Activated T-helper 17 cell treated with anti-CD3 and anti-CD28 coated beads, Interleukin-2, amount 50 U/mL, for 72 hours (primary cell): ENCODE measurements at places on chromosomes 12 and 14. TPM values are rescaled to one million over a fixed set of nuclear protein-coding genes. Genes with fewer than 3 reads are reported as not detected.

DNA sequence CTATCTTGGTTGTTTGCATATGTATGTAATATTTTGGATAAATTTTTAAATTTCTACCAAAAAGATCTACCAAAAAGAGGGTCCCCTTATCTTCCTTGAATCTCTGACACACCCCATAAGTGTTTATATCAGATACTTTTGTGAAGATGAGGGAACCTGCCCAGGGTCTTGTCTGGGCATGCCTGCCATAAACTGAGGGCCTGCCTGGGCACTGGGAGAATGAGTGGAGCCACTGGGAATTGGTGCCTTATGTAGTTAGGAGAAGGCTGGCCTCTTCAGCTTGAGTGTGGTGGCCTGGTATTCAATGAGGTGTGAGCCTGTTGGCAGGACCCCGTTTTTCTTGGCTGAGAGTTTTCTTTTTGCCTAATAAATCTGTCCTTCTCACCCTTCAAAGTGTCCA lies 46.5 kb downstream of the OR9K2 start:
- H3K36me3 ChIP-seq: no peaks in the 10 kb centered on the region
- H3K4me3 ChIP-seq: no peak overlapping the region
- no peak for ATAC-seq
- peaks cover 21% of the 10 kb centered on the region for H3K27me3 ChIP-seq
- no peak overlapping the region for H3K27ac ChIP-seq
- no peaks in the 10 kb centered on the region for H3K4me1 ChIP-seq

DNA sequence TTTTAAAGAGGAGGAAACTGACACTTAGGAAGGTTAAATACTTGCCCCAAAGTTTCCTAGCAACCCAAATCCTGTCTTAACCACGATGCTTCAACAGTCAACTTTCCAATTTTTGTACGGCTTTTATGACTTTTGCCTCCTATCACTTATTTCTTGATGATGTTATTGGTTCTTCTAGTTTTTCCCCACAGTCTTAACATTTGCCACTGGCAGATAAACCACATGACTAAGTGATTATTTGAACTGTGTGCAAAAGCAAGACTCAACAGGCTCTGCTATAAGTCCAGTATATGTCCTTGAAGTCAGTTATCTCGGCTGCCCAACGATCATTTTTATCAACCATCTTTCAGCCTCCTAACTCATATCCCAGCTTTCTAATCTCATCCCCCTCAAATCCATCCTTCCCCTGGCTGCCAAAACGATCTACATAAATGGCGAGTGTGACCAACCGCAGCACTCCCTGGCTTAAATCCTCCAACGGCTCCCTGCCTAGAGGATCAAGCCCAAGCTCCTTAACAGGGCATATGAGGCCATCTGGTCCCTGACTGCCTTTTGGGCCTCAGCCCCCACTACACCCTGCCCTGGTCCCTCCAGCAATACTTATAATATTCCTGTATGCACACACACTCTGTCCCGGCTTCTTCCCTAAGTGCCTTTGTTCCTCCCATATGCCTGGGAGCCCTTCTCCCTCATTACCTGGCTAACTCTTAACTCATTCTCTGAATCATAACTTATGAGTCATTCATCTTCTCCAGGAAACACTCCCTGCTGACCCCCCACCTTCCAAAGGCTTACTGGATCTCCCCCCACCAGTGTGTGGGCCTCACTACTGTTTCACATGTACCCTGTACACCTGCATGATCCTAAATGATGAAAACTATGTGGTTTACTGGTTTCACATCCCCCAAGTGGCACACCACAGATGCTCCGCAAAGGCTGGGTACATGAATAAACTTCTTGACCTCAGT lies 8.8 kb downstream of the VPS37B start:
- no peaks in the 10 kb centered on the region for H3K27me3 ChIP-seq
- H3K27ac ChIP-seq: peak overlapping the region; percentile 69
- peak; percentile 74 for ATAC-seq
- H3K4me3 ChIP-seq: peak overlapping the region; percentile 80
- peaks cover 66% of the 10 kb centered on the region for H3K4me1 ChIP-seq
- no peaks in the 10 kb centered on the region for H3K36me3 ChIP-seq

- H3K4me3 ChIP-seq: peak overlapping the region; percentile 37
- no peaks in the 10 kb centered on the region for H3K27me3 ChIP-seq
- peaks cover 54% of the 10 kb centered on the region for H3K4me1 ChIP-seq
- ATAC-seq: peak; percentile 8
- H3K36me3 ChIP-seq: peaks cover 39% of the 10 kb centered on the region
- H3K27ac ChIP-seq: peak overlapping the region; percentile 76
Measured at GRCh38 chr14:68784978-68785533, 7.8 kb downstream of the ZFP36L1 start.

DNA sequence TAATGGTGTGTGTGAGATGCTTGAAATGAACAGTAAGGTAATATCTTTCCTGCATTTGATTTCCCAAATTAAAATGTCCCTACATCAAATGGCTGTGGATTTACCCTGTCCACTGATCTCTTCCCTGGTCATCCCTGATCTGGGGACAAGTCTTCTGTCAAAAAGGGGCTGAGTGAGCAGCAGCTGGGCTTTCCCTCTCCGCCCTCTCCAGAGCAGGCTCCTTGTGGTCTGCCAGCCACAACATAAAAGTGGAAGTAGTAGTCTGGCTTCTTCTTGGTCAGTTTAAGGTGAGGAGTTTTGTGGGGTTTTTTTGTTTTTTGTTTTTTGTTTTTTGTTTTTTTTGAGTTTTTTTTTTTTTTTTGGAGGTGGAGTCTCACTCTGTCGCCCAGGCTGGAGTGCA lies 25.2 kb upstream of the PLXNC1 start:
- H3K27me3 ChIP-seq: no peaks in the 10 kb centered on the region
- peak overlapping the region; percentile 92 for H3K27ac ChIP-seq
- H3K36me3 ChIP-seq: no peaks in the 10 kb centered on the region
- peak overlapping the region; percentile 75 for H3K4me3 ChIP-seq
- peak; percentile 39 for ATAC-seq

DNA sequence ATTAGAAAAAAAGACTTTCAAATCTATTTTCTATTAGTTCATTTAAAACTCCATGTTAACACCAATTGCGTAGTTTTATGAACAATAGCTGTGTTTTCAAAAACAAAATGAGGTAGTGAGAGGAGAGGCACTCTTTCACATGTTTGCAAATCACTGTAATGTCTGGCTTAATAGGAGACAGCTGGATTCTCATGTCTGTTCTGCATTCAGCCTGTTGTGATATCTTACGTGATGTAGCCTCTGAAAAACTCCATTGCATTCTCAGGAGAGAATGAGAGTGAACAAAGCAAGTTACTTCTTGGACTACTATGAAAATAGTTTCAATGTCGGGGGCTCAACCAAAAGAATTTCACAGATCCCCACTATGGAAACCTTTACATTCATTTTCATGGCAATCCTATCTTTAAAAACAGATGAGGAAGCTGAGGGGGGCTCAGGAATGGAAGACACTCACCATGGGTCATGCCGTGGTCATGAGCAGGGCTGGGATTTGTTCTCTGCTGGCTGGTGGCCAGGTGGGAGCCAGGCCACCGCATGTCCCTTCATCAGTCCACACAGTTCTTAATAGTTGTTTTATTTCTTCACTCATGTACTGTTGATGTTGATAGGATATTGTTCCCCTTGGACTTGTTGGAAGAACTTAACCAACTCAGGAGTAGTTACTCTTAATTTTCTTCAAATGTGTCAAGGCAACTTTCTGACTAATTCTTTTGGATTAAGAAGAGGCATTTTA lies 346.2 kb upstream of the FAR2 start:
- no peaks in the 10 kb centered on the region for H3K4me1 ChIP-seq
- no peak overlapping the region for H3K27ac ChIP-seq
- ATAC-seq: no peak
- H3K4me3 ChIP-seq: no peak overlapping the region
- H3K27me3 ChIP-seq: peaks cover 4% of the 10 kb centered on the region

DNA sequence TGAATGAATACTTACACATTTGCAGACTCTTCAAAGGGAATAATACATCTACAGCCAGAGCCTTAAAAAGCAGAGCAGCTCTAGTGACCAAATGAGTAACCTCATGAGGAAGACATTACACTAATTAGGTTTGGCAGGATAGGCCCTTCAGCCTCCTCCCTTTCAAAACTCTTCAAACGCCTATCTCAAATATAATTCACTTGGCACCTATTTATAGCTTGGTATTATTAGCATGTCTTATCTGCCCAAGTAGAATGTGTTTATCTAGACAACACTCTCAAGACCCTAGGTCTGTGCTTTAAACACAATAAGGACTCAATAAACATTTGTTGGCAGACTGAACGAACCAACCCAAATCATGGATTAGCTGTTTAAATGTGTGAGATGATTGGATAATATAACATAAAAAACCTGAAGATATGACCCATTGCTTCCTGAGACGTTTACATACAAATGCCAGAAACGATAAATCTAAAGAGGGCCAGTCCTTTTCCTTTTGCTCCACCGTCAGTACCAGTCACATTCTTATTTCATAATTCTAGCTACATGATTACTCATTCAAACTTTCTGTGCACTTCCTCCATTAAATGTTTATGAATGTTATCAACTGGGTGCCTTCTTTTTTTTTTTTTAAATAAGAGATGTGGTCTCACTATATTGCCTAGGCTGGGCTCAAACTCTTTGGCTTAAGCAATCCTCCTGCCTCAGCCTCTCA lies 123.3 kb downstream of the CEP83 start:
- H3K27ac ChIP-seq: no peak overlapping the region
- H3K4me1 ChIP-seq: no peaks in the 10 kb centered on the region
- ATAC-seq: no peak
- peaks cover 13% of the 10 kb centered on the region for H3K36me3 ChIP-seq

DNA sequence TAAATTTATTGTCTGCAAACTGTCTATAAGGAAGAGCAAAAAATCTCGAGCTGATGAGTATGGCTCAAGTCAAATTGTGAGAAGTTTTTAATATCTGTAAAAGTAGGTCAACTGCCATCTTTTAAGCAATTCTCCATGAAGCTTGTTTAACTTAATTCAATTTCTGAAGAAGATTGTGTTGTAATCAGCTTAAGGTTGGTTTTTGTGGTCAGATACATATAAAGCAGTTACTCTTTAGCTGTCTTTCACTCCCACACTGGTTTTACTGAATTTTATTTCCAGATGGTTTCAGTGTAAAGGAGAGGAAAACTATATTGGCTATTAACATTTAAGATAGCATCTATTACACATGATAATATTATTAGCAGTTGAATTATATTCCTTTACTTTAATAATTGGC lies 1165.1 kb downstream of the SLC16A7 start:
- H3K27ac ChIP-seq: no peak overlapping the region
- H3K27me3 ChIP-seq: no peaks in the 10 kb centered on the region
- no peak overlapping the region for H3K4me3 ChIP-seq
- H3K36me3 ChIP-seq: no peaks in the 10 kb centered on the region
- ATAC-seq: no peak

DNA sequence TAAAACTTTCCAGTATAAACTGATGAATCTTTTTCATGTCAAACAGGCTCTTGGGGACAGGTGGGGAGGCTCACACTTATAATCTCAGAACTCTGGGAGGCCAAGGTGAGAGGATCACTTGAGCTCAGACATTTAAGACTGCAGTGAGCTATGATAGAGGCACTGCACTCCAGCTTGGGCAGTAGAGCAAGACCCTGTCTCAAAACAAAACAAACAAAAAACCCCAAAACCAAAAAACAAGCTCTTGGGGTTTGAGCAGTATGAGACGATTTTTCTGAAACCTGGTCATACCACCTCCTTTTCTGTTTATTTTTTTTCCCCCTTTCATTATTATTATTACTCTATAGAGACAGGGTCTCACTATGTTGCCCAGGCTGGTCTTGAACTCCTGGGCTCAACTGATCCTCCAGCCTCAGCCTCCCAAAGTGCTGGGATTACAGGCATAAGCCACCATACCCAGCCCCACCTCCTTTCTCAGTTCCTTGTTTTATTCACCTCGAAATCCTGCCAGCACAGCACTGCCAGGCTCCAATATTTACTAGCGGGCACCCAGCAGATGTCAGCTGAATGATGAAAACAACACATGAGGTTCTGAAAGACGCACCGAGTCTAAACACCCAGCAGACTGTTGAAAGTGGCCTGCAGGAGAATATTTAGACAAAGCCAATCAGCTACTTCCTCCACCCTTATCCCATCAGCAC lies 19.5 kb upstream of the CDK17 start:
- no peak overlapping the region for H3K4me3 ChIP-seq
- ATAC-seq: peak; percentile 45
- no peaks in the 10 kb centered on the region for H3K27me3 ChIP-seq
- no peaks in the 10 kb centered on the region for H3K4me1 ChIP-seq

DNA sequence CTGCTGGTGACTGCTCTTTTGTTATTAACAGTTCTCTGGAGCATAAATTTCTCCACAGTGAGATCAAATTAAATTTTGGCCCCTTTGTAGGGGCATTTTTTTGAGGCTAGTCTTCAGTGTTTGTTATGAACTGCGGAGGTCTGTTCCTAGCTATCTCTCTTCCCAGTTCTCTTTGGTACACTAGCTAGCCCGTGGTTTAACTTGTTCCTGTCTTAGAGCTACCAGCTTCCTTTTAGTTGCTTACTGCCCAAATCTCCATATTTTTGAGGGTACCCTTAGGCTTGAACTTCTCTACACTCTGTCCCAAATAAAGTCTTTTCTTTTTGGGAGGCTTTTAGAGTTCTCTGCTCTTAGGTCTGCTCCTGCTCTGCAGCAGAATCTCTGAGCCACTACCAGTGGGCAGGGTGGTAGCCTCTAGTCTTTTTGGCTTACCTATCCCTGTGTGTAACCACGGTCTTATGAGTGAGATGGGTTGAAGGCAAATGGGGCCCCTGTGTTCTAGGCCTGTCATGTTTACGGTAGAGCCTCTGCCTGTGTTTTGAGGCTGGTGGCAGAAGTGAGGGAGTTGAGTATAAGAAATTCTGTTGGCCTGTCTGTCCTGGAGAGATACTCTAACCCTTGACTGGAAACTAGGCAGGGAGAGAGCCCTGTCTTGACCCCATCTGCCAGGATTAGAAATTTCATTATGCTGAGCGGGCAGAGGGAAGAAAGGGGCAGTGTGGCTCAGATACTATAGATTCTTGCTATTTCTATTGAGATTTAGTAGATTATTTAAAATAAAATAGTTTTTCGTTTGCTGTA lies 21.0 kb downstream of the CNOT2 start:
- H3K27me3 ChIP-seq: no peaks in the 10 kb centered on the region
- no peak for ATAC-seq
- H3K36me3 ChIP-seq: peaks cover 37% of the 10 kb centered on the region
- H3K4me3 ChIP-seq: no peak overlapping the region

GRCh38 chr12:42908712-42909111 lies 319.2 kb upstream of the PRICKLE1 start:
- H3K27ac ChIP-seq: no peak overlapping the region
- ATAC-seq: no peak
- H3K36me3 ChIP-seq: no peaks in the 10 kb centered on the region
- H3K4me3 ChIP-seq: no peak overlapping the region

The FGFR1OP2 gene
- total RNA-seq: 51.3 TPM

The CCDC184 gene
- total RNA-seq: 0.67 TPM

The ADGRD1 gene
- 2.7 TPM for total RNA-seq

The STAC3 gene
- total RNA-seq: 3.2 TPM

The CLBA1 gene
- 0.54 TPM for total RNA-seq

The ESRRB gene
- total RNA-seq: 0.34 TPM

The MSRB3 gene
- total RNA-seq: not detected

The KIF5A gene
- 2.0 TPM for total RNA-seq

The OR4E2 gene
- not detected for total RNA-seq

The MEG3 gene
- not detected for total RNA-seq

The CYP46A1 gene
- total RNA-seq: 0.16 TPM
